Stimulated activated CD4-positive, alpha-beta T cell treated with anti-CD3 and anti-CD28 coated beads, Interleukin-15, amount 100 ng/mL, for 1 hour (primary cell): ENCODE measurements at places on chromosomes 7 and 10.

- no peak for DNase-seq
Measured at GRCh38 chr7:133742709-133743538, 384.2 kb upstream of the LRGUK start.

- DNase-seq = no peak
Measured at GRCh38 chr10:79910344-79910743, 38.6 kb downstream of the SFTPD start.

GRCh38 chr7:151572136-151572535 lies 52.4 kb upstream of the RHEB start:
- DNase-seq = no peak

DNA sequence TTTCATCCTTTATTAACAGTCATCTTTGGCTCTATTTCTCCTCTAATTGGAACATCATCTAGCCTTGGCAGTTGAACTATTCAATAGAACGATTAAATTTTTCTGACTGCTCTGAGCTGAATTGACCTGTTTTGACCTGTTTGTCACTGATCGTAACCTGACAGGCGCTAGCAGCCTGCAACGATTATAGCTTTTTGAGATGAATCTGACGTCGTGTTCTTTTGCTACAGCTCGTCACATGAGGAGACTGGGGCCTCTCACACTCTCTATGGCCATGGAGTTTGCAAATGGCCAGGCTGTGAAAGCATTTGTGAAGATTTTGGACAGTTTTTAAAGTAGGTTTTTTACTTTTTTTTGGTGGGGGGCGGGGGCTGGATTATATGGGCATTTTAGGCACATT lies 229.8 kb downstream of the FOXP2 start:
- DNase-seq = no peak
